C1 segment of cervical spinal cord (tissue), 14 donors: ENCODE measurements at places on chromosomes 13 and 19.

- DNase-seq, result no peak
Observed at GRCh38 chr13:31456056-31456455, 256.3 kb downstream of the B3GLCT start.

DNA sequence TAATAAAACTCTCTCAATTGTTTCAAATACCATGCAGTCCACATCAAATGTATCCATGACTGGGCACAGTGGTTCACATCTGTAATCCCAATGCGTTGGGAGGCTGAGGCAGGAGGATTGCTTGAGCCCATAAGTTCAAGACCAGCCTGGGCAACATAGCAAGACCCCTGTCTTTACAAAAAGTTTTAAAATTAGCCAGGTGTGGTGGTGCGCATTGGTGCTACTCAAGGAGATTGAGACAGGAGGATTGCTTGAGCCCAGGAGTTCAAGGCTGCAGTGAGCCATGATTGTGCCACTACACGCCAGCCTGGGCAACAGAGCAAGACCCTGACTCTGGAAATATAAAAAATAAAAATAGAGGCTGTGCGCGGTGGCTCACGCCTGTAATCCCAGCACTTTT is 5.0 kb downstream of the CLIP3 start:
- no peak for DNase-seq

GRCh38 chr19:38079926-38080380 is 144.1 kb downstream of the DPF1 start:
- DNase-seq, result no peak

DNA sequence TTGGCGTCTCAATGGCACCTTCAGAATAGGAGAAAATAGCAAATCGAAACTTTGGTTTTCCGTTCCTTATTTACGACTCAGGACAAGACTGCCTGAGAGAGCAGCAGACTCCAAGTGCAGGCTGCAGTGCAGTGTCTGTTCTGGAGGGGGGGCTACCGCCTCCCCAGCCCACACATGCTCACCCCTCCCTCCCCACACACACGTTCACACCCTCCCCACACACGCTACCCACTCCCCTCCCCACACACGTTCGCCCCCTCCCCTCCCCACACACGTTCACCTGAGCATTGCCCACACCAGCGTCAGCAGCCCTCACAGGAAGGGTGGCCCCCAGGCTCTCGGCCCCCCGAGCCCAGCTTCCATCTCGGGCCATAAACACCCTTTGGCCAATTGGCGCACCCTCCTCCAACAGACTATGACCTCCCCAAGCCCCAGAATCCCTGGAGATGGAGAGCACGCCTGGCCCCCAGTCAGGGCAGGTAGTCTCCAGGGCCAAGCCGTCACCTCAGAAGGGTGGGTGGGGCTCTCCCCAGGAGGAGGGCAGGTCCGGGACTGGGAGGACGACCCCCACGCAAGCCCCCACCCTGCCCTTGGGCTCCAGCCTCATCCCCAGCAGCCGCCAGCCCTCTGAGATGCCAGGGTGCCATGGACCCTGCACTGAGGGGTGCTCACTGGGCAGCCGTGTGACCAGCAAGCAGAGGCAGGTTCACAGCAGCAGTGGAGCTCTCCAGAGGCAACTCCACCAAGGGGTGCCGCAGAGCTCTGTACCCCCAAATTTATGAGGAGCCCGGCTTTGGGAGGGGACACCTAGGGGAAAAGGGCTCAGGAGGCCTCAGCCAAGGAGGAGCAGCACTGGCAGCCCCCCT is 27.5 kb downstream of the RASA3 start:
- DNase-seq, result no peak

- DNase-seq, result no peak
Observed at GRCh38 chr13:60448907-60449510, 52.0 kb downstream of the TDRD3 start.

DNA sequence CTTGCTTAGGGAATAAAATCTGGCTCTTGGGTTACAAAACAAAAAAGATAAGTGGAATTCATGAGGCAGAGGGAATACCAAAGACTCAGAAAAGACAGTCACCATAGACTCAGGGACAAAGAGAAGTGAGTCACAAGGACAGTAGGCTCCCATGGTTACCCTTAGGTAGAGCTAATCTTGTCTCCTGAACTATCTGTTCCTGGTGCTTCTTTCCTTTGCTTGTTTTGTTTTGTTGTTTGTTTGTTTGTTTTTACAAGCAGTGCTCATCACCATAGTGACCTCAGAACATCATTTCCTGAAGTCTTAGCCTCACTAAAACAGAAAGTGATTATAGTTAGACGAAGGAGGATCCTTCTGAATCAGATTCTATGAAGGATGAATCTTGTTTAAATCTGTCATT is 142.3 kb upstream of the SOX21 start:
- no peak for DNase-seq

GRCh38 chr13:73061473-73061872 is 2.7 kb downstream of the KLF5 start:
- no peak for DNase-seq

DNA sequence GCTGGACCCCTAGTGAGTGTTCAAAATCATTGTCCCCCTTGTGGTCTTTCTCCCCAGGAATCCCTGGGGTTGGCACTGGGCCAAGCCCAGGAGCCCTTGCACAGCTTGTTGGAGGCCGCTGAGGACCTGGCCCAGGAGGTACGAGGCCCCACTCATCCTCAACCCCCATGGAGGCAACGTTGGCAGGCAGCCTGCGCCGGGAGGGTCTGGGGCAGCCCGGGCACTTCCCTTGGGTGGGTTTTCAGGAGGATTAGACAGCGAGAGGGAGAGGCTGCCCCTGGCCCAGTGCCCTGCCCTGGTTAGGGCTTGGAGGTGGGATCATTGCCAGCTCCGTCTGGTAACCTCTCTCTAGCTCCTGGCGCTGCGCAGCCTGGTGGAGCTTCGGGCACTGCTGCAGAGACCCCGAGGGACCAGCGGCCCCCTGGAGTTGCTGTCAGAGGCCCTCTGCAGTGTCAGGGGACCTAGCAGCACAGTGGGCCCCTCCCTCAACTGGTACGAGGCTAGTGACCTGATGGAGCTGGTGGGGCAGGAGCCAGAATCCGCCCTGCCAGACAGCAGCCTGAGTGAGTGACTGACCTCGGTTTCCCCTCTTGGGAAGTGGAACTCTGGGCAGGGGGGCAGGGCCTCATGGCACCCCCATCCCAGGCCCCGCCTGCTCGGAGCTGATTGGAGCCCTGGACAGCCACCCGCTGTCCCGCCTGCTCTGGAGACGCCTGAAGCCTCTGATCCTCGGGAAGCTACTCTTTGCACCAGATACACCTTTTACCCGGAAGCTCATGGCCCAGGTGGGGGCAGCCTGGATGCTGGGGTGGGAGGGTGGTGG is 3.0 kb downstream of the ABCA7 start:
- no peak for DNase-seq

DNA sequence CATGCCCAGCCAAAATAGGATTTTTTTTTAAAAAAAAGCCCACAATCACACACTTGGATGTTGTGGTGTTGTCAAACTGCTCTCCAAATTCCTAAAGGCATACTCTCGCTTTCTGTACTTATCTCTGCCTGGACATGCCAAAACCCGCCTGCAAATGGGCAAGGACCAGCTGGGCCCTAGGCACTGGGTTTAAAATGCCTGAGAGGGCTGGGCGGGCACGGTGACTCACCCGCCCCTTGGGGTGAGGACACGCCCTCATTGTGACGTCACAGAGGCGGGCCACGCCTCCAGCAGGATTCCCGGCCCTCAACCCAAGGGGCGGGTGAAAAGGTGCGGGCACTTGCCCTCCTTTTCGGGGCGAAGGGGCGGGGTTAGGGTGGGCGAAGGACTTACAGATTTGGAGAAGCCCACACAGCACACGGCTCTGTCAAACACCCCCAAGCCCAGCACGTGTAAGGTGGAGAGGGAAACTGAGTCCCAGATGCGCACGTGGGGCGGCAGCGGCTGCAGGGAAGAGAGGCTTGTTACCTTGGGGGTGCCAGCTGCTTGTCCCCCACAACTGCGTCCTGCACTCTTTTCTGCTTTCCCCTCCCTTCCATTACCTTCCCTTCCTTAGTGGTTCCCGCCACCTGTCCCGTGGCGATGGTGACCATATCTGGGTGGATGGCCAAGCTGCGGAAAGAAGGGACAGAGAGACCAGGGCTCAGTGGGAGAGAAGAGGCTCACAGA is 6.6 kb downstream of the EML2 start:
- DNase-seq, result peak; percentile 45

- DNase-seq, result no peak
Observed at GRCh38 chr13:104759069-104759468, 1692.9 kb upstream of the SLC10A2 start.

DNA sequence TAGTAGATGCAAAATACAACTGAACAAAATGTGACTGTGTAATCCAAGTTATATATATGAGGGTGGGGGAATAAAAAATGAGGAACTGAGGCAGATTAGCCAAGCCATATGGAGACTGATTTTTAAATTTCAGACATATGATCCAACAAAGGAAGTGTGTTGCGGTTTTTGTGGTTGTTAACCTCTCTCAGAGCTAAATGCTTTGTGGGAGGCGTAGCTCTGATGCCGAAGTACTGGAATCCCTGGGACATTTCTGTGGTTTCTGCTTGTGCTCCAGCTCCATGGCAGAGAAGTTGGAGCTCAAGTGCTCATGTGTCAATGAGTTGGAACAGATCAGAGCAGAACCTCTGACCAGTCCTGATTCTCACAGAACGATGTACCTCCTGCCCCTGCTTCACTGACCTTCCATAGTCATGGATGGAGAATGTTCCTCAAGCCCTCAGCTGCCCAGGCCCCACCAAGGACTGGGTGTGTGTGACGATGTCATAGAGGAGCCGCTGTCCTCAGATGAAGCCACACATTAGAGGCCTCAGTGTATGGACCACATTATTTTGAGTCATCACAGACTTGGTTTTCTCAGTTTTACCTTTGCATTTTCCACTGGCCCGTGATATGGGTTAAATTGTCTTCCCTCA is 107.6 kb downstream of the SOX1 start:
- DNase-seq, result no peak

DNA sequence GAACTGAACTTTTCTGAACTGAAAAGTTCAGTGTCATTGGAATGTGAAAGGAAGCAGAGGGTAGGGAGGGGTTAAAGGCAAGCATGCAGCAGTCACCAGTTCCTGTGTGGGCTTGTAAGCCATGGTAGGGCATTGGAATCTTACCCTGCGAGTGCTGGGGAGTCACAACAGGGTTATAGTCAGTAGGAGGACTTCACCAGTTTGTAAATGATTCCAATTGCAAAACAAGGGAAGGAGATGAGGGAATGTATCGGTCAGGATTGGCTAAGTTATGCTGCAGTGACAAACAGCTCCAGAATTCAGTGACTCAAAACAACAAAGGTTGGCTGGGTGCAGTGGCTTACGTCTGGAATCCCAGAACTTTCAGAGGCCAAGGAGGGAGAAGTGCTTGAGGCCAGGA is 12.8 kb downstream of the LYPD3 start:
- DNase-seq, result no peak

- no peak for DNase-seq
Observed at GRCh38 chr13:100301418-100301817, 212.5 kb downstream of the PCCA start.

- no peak for DNase-seq
Observed at GRCh38 chr13:24145240-24145639, 15.3 kb upstream of the SPATA13 start.

DNA sequence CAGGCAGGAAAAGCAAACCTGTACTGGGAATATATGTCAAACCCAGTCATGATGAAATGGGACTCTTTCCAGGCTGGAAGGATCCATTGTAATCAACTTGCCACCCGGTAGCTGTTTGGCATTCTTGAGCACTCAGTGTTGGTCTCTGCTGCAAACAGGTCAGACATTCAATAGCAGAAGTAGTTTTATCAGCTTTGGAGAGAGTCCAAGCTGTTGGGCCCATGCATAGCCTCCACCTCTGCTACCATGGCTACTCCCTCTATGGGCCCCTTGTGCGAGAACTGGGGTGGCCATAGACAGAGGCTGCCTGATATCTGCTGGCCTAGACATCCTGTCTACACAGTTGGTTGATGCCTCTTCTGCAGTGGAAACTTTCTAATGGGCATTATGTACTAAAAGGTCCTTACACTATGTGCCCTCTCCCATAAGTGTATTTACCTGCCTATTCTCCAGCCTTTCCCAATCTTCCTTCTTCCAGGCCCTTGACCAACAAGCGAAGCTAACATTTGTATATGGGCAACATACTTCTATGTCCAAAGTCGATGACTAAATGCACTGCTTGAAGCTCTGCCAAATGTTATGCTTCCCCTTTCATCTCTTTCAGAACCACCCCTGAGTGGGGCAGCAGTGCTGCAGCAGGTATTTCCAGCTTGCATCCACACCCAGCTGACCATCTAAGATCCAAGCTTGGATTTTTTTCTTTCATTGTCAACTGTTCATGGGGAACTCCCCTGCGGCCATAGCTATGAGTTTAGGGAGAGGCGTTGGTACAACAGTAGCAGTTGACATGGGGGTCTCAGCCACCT is 5.3 kb upstream of the RNF6 start:
- no peak for DNase-seq

- peak; percentile 5 for DNase-seq
Observed at GRCh38 chr13:42548731-42549551, 25.0 kb upstream of the TNFSF11 start.

- no peak for DNase-seq
Observed at GRCh38 chr13:101417043-101417406, 717 bp upstream of the NALCN start.

- DNase-seq, result no peak
Observed at GRCh38 chr19:7565332-7565731, 29.8 kb downstream of the PNPLA6 start.

DNA sequence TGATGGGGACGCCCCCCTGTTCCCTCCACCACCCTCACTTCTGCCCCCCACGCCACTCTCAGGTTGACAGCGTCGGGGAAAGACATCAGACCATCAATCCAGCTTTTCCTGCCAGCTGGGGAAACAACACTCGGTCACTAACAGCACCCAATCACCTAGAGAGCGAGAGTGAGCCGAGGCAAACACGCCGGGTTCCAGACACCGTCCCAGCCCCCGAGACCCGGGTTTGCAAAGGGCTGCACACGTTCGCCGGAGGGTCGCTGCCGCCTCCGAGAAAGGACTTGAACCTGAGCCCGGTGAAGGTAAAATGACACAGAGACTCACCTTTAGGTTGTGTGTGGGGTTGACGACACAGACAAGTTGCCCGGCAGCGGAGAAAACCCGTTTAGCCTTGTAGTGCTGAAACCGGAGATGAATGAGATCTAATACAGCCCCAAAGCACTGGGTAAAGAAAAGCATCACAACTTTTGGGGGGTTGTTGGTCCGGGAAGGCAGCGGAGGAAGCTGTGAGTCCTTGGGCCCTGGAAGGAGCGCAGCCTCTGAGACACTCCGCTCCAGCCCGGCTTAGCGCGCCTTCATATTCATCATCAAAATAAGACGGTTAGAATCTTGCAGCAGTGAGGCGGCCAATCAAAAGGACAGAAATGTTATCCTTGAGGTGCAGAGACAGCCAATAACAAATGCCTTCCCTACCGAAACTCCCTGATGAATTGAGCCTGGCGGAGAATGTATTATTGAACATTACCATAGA is at the start of gene SIAH3:
TSS of gene SIAH3 (minus strand) at position 583 of the 751 bp plus-strand sequence. CDS start at position 459, 124 bp downstream.
- DNase-seq, result no peak

GRCh38 chr13:114111577-114111976 is 20.8 kb downstream of the RASA3 start:
- no peak for DNase-seq

GRCh38 chr13:30864433-30865122 is 41.5 kb upstream of the MEDAG start:
- no peak for DNase-seq

- DNase-seq, result no peak
Observed at GRCh38 chr19:7701654-7702457, at the start of gene FCER2. TSS of gene FCER2 (minus strand) at chr19:7702131. CDS start at chr19:7699760, 2,371 bp downstream.
